Stimulated activated CD4-positive, alpha-beta T cell treated with anti-CD3 and anti-CD28 coated beads, Interleukin-4, amount 100 ng/mL, for 24 hours (primary cell): ENCODE measurements at places on chromosomes 13 and 19.

- DNase-seq = no peak
Measured at GRCh38 chr13:35483761-35484160, 7.3 kb upstream of the MAB21L1 start.

GRCh38 chr19:34232566-34233481 lies 21.5 kb upstream of the GARRE1 start:
- peak; percentile 20 for DNase-seq

DNA sequence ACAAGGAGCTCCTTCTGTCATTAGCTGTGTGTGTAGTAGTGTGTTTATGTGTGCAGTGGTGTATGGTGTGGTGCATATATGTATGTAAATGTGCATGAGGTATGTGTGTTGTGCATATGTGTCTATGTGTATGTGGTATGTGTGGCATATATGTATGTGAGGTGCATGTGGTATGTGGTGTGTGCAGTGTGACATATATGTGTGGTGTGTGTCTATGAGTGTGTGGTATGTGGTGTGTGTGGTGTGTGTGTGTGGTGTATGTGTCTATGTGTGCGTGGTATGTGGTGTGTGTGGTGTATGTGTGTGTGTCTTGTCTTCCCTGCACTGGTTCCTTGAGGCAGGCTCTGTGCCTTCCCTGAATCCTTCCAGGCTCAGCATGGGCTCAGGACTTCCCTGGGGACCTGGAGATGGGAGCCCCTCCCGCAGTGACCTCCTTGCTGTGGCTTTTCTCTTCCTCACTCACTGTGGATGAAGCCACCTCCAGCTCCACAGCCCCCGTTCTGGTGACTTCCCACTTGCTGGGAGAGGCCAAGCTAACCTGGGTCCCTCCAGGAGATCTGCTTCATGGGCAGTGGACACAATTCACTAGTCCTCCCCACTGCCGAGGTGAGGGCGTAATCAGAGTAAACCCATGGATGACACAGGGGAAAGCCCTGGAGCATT lies 64.2 kb downstream of the CCDC70 start:
- DNase-seq = no peak

DNA sequence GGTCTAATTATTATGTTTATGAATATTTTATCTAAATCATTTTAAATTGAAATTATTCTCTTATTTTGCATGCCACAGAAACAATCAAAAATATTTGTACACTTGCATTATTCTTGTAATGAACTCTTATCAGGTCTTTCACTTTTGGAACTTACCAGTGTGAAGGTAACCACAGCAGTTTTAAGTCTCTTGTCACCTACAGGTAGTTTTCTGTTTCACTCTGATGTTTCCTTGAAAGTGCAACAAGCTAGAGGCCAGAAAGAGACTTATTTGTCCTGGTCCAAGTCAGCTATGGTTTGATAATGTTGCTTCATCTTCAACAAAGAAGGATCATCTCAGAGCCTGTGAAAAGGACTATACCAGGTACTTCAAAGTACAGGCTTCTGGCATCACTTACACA lies 133.4 kb upstream of the NBEA start:
- DNase-seq = no peak

- DNase-seq = no peak
Measured at GRCh38 chr13:97953376-97953970, at the start of gene IPO5. Gene IPO5, plus strand, starts transcription at chr13:97953675. Its CDS starts 23,022 bp downstream, at chr13:97976697.

GRCh38 chr13:57634839-57635165 lies 3.3 kb downstream of the PCDH17 start:
- DNase-seq = no peak

DNA sequence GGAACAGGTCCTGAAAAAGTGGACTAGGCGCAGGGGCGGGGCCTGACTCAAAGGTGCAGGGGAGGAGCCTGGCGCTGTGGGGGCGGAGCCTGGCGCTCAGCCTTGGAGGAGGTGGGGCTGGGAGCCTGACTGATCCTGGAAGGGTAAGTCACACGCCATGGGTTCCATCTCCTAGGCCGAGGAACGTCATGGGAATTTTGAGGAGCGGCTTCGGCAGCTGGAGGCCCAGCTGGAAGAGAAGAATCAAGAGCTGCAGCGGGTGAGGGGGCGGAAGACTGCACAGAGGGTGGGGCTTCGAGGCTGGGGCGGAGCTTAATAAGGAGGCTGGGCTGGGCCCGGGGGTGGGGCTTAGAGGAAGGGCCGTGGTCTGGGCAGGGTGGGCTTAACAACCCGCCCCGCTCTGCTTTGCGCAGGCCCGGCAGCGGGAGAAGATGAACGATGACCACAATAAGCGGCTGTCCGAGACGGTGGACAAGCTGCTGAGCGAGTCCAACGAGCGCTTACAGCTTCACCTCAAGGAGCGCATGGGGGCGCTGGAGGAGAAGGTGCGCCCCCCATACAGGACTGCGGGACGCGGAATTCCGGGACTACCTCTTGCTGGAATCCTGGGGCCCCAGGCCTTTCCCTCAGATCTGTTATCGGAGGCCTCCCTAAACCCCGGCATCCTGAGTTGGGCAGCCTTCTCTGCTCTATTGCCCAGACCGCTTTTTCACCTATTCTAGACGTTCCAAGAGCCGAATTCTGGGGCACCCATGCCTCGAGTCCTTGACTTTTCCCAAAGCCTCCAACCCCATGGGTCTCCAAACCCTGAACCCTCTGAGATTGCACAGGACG lies 14.5 kb downstream of the PPFIA3 start:
- DNase-seq = peak; percentile 48

GRCh38 chr13:112868308-112868707 lies 100.7 kb upstream of the MCF2L start:
- DNase-seq = no peak

GRCh38 chr19:4304538-4305256 lies at the start of gene FSD1:
Gene FSD1, plus strand, starts transcription at chr19:4304598. Its CDS starts 149 bp downstream, at chr19:4304747.
- peak; percentile 73 for DNase-seq

GRCh38 chr19:16620584-16620983 lies 7.4 kb downstream of the MED26 start:
- no peak for DNase-seq

- no peak for DNase-seq
Measured at GRCh38 chr19:1933244-1933643, 7.7 kb upstream of the CSNK1G2 start.

GRCh38 chr19:40416918-40417642 lies 3.9 kb upstream of the PRX start:
- no peak for DNase-seq

DNA sequence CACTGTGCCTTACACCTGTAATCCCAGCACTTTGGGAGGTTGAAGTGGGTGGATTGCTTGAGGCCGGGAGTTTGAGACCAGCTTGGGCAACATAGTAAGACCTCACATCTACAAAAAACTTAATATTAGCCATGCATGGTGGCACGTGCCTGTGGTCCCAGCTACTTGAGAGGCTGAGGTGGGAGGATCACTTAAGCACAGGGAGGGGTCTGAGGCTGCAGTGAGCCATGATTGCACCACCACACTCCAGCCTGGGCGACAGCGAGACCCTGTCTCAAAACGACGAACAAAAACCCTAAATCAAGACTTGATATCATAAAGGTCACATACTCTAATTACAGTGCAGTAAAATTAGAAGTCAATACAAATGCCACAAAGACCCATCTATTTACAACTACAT lies 17.4 kb downstream of the SLC7A9 start:
- no peak for DNase-seq

DNA sequence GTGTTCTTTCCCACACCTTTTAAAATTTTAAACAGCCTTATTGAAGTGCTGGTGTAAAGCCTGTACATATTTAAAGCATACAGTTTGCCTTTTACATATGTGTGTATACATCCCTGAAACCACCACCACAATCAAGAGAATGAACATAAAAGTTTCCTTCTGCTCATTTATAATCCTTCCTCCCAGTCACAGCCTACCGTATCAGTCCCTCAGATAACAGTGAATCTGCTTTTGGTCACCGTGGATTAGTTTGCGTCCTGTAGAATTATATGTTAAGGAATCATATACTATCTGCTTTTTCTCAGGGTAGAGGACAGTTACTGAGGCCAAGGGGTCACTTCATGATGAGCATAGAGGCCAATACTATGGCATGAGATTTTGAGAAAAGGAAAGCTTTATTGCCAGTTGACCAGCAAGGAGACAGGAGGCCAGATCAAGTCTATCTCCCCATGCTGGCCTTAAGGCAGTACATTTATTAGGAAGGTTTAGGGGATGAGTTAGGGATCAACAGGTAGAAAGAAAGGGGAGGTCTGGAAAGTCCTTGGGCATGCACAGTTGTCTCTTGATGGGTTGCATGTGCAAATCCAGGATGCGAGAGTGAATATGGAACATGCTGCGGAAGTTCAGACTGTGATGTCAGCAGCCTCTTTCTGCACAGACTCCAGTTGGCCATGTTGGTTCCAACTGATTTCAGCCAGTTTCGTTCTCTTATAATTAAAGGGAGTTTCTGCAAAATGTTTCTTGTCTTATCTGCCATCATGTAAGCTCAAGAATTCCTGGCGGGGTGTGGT lies 36.3 kb upstream of the LSM14A start:
- no peak for DNase-seq

- DNase-seq = no peak
Measured at GRCh38 chr13:80668452-80668851, 327.5 kb upstream of the SPRY2 start.

- DNase-seq = no peak
Measured at GRCh38 chr13:41919031-41919740, 41.7 kb downstream of the VWA8 start.
